Posterior cingulate gyrus (tissue), 11 donors: ENCODE measurements at places on chromosomes 16 and 17.

- no peak for DNase-seq
These were observed 12.8 kb downstream of the CPD start for GRCh38 chr17:30391534-30391933.

DNA sequence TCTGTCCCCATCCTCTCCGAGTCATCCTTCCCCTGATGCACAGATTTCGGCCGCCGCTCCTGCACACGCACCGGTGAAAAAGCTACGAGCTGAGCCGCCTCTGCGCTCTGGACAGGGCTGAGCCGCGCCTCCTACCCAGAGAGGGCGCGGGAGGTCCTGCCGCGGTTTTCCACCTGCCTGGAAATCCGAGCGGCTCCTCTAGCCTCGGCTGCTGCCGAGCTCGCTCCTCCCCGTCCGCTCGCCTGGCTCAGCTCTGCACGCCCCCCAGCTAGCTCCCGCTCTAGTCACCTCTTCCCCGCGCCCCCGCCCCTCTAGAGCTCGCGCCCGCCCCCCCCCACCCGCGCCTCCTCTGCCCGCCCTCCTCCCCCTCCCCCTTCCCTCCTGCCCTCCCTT lies 198 bp upstream of the SHISA9 start:
- DNase-seq, result peak; percentile 64

- no peak for DNase-seq
These were observed 170.3 kb downstream of the CHD9 start for GRCh38 chr16:53224951-53225533.

- DNase-seq, result peak; percentile 67
These were observed 10.0 kb downstream of the LITAFD start for GRCh38 chr16:8892101-8892575.

DNA sequence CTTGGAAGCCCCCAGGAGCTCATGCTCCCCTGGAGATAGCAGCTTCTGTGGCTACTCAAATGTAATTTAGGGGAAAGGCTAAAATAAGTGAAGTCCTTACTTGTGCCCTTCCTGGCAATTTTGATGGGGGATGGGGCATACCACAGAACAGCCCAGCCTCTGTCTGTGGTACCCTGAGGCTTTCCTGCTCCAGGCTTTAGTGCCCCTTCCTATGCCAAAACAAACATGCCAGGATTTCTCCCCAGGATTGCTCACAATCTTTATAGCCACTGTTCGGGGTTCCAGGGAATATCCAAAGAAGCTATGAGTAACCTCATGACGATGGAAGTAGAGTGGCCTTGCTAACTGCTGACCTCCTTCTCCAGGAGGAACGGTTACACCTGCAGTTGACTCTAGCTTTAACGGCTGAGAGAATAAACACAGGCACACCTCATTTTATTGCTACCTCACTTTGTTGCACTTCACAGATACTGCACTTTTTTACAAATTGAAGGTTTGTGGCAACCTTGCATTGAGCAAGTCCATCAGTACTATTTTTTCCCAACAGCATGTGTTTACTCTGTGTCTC lies 24.9 kb downstream of the CCL4 start:
- no peak for DNase-seq

DNA sequence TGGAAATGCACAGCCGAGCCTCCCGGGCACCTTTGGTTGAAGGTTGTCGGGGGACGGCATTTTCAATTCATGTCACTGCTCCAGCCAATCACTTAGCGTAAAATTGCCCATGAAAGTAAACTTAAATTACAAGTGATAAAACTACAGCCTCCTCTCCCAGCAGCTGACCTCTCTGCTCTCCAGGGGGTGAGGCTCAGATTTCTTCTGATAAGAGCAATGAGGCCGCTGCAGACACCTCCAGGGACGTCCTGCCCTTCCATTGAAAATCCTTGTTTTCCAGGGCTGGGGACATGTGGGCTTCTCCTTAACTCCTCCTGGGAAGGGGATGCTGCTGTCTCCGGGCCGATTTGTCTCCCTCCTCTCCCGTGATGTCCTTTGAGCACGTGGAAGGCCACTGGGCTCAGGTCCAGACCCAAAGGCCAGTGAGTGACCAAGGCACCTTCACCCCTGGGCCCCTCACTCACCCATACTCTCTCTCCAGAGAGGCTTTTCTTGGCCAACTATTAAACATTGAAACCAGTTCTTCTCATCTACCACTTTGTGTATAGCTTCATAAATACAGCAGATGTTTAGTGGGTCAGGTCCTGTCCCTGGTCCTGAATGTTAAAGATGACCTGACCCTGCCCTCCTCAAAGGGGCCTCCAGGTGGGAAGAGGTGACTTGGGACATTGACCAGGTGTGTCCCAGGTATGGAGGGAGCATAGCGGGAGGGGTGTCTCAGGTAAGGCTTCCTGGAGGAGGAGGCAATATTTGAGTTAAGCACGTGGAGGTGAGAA lies 52.3 kb downstream of the MGAT5B start:
- DNase-seq, result no peak

GRCh38 chr16:53915452-53916160 lies 211.7 kb downstream of the FTO start:
- DNase-seq, result no peak

DNA sequence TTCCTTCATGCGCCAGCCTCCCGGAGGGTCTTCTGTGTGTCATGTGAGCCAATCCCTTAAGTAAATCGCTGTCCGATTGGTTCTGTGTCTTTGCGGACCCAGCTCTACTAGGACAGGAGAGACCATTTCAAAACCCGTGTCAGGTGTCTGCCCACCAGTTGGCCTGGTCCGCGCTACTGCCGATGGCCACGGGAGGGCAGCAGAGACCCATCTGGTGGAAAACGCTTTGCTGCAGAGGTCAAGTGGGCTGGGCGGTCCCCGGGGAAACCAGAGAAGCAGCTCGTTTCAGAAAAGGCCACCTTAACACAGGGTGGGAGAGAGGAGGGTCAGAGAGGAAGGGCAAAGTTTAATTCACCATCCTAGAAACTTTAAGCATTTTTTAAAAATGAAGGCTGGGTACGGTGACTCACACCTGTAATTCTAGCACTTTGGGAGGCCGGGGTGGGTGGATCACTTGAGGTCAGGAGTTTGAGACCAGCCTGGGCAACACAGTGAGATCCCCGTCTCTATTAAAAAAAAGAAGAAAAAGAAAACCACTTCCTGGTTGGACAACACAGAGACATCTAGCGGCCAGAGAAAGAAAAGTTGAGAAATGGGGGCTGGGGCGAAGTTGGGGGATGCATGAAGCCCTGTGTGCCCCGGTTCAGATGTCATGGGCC lies 2.8 kb upstream of the CIBAR2 start:
- peak; percentile 84 for DNase-seq

- no peak for DNase-seq
These were observed 9.7 kb downstream of the HS3ST3B1 start for GRCh38 chr17:14310605-14311004.

GRCh38 chr17:79429864-79430494 lies 180.9 kb downstream of the RBFOX3 start:
- no peak for DNase-seq
